SK-N-SH (cell line): ENCODE measurements at places on chromosomes 12 and 14. TPM values are rescaled to one million over a fixed set of nuclear protein-coding genes. Genes with fewer than 3 reads are reported as not detected.

CDCA3 gene
- 33.0 and 34.0 TPM in 2 replicates for polyA plus RNA-seq

CYP27B1 gene
- 1.7 and 2.3 TPM in 2 replicates for polyA plus RNA-seq

RD3L gene
- polyA plus RNA-seq, result not detected in 2 replicates

TEX52 gene
- not detected in 2 replicates for polyA plus RNA-seq

CNTN1 gene
- polyA plus RNA-seq, result 0.13 and 0.96 TPM in 2 replicates
